Activated CD8-positive, alpha-beta memory T cell treated with anti-CD3 and anti-CD28 coated beads, Interleukin-2, amount 10 ng/mL, durations not matched to agents 7 days and 5 days (primary cell): ENCODE measurements at places on chromosomes 2 and 18.

DNA sequence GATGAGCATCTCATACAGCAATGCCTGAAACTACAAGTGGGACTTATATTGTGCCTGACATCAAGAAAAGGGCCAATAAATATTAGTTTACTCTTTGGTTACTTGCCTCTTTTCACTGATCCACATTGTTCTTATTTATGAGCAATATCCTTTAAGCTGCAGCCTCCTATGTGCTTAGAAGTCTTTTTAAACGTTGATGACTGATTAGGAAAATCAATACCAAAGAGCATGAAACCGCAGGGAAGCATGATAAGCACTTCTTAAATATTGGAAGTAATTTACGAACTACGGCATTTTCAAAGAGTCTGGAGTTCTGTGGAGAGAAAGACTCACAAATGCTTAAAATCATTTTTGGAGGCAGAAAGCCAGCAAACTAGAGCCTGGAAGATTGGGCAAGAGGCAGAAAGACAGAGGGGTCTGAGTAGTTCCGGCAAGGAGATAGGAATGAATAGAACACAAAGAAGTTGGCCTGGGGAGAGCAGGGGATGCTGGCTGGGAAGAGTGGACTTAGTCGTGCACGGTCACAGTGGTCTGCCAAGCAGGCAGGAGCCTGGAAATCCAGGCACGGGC is 122.6 kb upstream of the NOSTRIN start:
- DNase-seq = no peak

GRCh38 chr2:172949522-172949921 is 126.1 kb upstream of the MAP3K20 start:
- DNase-seq = no peak

DNA sequence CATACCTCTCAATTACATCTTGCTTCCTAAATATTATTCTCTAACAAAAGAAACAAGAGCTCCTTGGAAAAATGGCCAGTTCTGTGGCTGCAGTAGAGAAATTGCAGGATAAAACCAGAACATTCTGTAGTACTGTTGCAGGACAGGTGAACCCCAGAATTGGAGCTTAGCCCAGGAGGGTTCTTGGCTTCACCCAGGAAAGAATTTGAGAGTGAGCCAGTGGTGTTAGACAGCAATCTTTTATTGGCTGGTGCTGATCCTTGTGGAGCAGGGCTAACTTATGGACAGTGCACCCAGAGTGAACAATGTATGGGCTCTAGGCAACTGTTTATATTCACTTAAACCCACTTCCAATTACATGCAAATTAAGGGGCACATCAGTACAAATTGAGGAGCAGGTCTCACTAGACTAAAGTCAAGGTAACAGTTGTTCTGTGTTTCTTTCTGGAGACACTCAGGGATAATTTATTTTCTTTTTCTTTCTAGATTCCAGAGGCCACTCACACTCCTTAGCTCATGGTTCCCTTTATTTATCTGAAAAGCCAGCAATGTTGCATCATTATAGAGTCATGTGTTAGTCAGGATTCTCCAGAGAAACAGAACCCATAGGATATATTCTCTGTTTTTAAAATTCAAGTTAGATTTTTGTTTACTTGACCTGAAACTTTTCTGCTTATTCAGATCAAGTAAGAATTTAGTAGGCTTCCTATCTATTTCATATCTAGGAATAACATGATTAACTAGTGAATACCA is 348.1 kb downstream of the CCDC85A start:
- no peak for DNase-seq

DNA sequence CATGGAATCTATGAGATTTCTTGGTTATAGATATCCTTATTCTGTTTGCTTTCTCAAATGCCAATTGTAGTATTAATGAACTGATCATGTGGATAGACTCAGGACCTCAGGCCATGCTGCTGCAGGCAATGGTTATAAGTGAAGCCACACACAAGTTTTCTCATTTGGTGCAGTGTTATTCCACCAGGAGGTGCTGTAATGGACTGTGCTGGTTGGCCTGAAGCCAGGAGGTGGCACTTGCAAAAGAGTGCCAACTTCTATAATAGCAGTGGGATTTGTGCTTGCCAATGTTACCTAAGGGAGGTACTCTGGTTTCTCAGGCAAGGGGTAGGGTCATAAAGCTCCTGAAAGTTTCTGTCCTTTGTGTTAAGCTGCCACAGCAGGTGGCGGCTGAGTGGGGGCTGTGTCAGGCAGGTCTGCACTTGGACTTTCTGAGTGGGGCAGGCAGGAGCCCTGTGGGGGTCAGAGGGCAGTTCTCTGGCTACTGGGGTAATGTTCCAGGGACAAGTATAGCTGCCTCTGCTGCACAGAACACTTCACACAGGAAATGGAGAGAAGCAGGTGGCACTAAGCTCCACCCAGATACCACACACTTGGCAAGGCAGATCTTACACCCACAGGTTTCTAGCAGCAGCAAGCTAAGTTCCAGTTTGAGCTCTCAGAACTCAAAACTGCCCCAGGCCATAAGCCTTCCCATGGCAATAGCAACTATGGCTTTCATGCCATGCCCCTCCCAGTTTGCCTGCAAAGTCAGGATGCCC is 352.6 kb upstream of the CWC22 start:
- DNase-seq = no peak

- DNase-seq = no peak
Measured at GRCh38 chr2:163255086-163255485, 416.5 kb upstream of the KCNH7 start.

GRCh38 chr2:174080672-174081121 is 115.5 kb upstream of the SP3 start:
- no peak for DNase-seq

- peak; percentile 34 for DNase-seq
Measured at GRCh38 chr2:9472511-9472910, 1.8 kb upstream of the IAH1 start.

- peak; percentile 48 for DNase-seq
Measured at GRCh38 chr2:174336501-174337336, 2.0 kb downstream of the SP9 start.

DNA sequence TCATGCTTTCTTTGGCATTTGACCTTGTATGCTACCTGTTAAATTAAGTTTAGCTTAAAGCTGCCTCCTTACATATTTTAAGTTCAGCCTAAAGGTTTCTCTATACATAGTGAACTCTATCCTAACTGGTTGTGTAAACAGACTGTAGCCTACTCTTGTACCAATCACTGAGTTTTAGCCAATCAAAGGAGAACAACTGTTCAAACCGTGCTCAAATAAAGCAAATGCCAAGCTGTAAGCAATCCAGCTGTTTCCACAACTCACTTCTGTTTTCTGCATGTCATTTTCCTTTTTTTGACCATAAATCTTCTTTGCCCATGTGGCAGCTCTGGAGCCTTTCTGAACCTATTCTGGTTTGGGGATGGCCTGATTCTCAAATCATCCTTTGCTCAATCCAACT is 1603.8 kb upstream of the ACVR2A start:
- DNase-seq = no peak

GRCh38 chr2:74747411-74748080 is 86.4 kb upstream of the HK2 start:
- DNase-seq = no peak

- DNase-seq = no peak
Measured at GRCh38 chr2:36338827-36339145, 16.8 kb upstream of the CRIM1 start.

- no peak for DNase-seq
Measured at GRCh38 chr2:16682431-16683118, 16.9 kb upstream of the CYRIA start.

GRCh38 chr2:241007880-241008710 is 9.7 kb downstream of the SNED1 start:
- DNase-seq = peak; percentile 29

DNA sequence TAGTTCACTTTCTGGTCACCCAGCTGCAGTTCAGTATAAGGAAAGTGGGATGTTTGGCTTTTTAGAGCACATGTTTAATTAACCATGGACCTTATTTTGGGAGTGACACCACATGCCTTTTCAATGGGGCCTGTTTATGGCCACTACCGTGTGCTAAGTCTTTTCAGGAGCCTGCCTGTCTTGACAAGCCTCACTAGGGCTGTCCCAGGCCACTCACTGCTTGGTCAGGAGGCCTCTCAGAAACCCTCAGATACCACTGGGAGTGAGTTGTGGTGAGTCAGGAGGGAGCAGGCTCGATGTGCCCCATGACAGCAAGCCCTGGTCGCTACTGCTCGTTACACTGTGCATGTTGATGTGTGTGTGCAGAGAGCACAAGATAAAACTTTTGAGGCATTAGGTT is 123.0 kb downstream of the MAP4K4 start:
- DNase-seq = no peak

- DNase-seq = no peak
Measured at GRCh38 chr2:55425431-55425831, 5.8 kb upstream of the CCDC88A start.

GRCh38 chr2:62415019-62415431 is 91.0 kb downstream of the TMEM17 start:
- DNase-seq = peak; percentile 46

GRCh38 chr2:132979339-132980093 is 309.5 kb upstream of the LYPD1 start:
- DNase-seq = no peak

GRCh38 chr18:12689256-12689850 is 13.2 kb downstream of the CEP76 start:
- DNase-seq = no peak

- DNase-seq = no peak
Measured at GRCh38 chr2:227701556-227701955, 16.3 kb downstream of the SLC19A3 start.

GRCh38 chr2:212816267-212816666 is 277.7 kb upstream of the ERBB4 start:
- DNase-seq = no peak

GRCh38 chr2:94871226-94872087 is at the start of gene TEKT4:
TSS of gene TEKT4 (plus strand) at chr2:94871430. CDS start at chr2:94871580, 150 bp downstream.
- peak; percentile 35 for DNase-seq

GRCh38 chr2:157822993-157823392 is 53.1 kb downstream of the ACVR1 start:
- DNase-seq = no peak

DNA sequence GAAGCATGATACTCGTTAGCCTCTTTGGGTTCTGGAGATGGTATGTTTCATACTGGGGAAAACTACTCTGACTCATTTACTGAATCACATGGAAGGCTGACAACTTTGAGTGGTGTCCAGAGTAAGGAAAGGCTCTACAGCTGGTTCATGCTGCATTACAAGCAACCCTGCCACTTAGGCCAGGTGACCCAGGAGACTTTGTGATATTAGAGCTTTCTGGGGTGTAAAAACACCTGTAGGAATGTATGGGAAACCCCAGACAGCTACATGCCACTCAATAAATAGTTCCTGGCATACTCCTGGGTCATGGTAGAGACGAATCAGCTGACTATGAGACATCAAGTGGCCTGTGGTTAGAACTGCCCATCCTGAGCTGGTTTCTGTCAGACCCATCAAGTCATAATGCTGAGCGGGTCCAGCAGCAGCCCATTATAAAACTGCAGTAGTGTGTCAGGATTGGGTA is 21.3 kb upstream of the TCF7L1 start:
- DNase-seq = no peak

DNA sequence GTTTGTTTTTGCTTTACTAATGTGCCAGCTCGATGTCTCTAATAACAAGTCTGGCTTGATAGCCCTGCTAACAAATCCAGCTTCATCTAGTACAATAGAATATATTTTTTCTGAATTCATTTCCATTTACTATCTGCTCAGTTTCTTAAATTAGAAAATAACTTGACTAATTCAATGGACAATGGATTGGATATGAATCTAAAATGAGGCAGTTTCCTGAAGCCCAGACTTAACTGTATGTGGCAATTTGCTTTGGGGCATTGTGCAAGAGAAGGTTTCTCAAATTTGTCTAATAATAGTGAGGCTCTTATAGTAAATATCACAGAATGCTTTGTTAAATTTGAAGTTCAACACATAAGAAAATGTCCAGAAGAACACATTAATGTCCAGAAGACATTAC is 25.8 kb downstream of the CALCRL start:
- DNase-seq = no peak

- no peak for DNase-seq
Measured at GRCh38 chr2:3197308-3197707, 180.3 kb downstream of the EIPR1 start.

DNA sequence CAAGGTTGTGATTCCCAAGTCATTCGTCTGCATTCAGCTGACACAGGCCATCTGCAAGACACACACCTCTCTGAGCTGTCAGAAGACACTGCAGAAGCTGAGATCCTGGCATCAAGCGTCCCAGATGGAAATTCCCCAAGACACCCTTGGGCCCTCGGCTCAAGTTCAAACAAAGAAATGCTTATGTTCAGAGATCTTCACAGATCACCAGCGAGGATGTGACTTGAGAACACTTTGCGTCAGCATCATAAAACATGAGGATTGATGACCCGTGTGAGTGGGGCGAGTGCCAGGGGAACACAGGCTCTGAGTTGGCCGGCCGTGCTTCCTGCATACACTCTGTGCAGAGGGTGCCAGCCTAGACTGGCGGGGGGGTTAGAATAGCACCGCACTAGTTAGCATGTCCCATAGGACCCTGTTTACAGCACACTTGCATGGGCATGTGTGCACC is 36.8 kb downstream of the KCNIP3 start:
- DNase-seq = no peak

GRCh38 chr2:12060886-12061285 is 314.5 kb downstream of the LPIN1 start:
- no peak for DNase-seq

DNA sequence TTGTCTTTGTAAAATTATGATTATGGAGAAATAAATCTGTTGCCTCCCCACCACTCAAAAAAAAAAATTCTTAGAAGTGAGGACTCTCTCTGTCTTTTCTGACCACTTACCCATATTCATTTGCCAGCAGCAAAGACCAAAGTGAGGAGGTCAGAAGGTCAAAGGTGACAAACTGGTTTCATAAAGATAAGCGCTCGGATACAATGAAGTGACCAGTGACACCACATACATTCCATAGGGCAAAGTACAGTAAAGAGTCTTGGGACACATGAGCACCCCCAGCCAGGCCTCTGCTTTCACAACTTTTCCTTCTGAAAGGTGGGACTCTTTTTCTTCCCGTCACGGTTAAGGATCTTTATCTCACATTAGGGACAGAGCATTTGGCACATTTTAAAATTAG is 75.9 kb upstream of the TCF4 start:
- no peak for DNase-seq

DNA sequence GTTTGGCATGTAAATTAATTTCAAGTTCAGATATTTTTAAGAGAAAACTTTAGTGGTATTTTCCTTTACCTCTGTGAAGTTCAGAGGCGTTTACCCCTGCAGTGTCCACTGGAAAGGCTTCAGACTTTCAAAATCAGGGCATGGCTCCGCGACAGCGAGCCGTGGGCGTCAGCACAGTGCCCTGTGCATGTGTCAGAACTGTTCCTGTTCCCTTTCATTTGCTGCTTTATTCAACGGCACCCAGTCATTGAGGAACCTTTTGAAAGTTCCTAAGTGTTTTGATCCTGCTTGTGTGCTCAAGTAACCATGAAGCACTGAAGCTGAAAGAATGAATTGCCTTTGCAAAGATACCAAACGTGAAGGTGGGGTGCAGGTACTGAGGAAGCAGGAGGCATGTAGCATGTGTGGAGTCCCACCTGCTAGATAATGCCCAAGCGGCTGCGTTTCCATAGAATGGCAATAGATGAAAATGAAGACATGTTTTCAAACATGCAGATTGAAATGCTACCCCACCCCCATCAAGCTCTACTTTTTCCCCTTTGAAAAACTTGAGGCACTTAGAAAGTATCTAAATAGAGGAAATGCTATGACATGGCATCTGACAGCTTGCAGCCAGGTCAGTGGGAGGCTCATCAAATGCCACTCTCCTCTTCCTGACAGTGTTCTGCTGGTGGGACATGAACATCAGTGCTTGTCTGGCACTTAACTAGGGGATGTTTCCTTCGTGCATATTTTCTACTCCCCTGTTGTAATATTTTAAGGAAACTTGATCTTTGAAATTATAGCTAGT is 148.6 kb downstream of the ZNF236 start:
- DNase-seq = no peak

- DNase-seq = no peak
Measured at GRCh38 chr2:147846412-147847081, 1.7 kb downstream of the ACVR2A start.
